Colonic mucosa (tissue), 4 donors: ENCODE measurements at places on chromosomes 6 and 20.
A peak's percentile ranks its signal among the peaks of the same experiment; 100 is the strongest.

GRCh38 chr6:53983301-53983700 is 127.9 kb upstream of the MLIP start:
- no peak for DNase-seq
- no peaks in the 10 kb centered on the region for H3K36me3 ChIP-seq
- H3K27me3 ChIP-seq: no peaks in the 10 kb centered on the region
- H3K27ac ChIP-seq: no peak overlapping the region
- no peak overlapping the region for H3K4me3 ChIP-seq

- peak; percentile 44 for DNase-seq
- no peaks in the 10 kb centered on the region for H3K4me1 ChIP-seq
- no peaks in the 10 kb centered on the region for H3K36me3 ChIP-seq
- H3K4me3 ChIP-seq: peak overlapping the region; percentile 15
- no peak overlapping the region for H3K27ac ChIP-seq
These were observed 3.7 kb downstream of the SAPCD1 start for GRCh38 chr6:31765910-31766794.

DNA sequence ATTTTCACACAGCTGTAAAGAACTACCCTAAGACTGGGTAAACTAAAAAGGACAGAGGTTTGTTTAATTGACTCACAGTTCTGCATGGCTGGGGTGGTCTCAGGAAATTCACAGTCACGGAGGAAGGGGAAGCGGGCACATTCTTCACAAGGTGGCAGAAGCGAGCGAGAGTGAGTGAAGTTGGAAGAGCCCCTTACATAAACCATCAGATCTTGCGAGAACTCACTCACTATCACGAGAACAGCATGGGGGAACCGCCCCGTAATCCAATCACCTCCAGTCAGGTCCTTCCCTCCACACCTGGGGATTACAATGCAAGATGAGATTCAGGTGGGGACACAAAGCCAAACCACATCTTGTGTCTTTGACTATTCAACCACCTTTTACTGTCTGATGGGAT is 700.5 kb downstream of the TENT5A start:
- H3K27me3 ChIP-seq: no peaks in the 10 kb centered on the region
- H3K4me1 ChIP-seq: no peaks in the 10 kb centered on the region

GRCh38 chr6:12801141-12801540 is 84.6 kb downstream of the PHACTR1 start:
- H3K4me1 ChIP-seq: no peaks in the 10 kb centered on the region
- no peak for DNase-seq
- H3K4me3 ChIP-seq: no peak overlapping the region
- H3K36me3 ChIP-seq: no peaks in the 10 kb centered on the region

- DNase-seq: no peak
- no peaks in the 10 kb centered on the region for H3K36me3 ChIP-seq
- no peak overlapping the region for H3K4me3 ChIP-seq
- H3K4me1 ChIP-seq: no peaks in the 10 kb centered on the region
- H3K27me3 ChIP-seq: no peaks in the 10 kb centered on the region
These were observed 547.8 kb downstream of the FRK start for GRCh38 chr6:115512923-115513322.

DNA sequence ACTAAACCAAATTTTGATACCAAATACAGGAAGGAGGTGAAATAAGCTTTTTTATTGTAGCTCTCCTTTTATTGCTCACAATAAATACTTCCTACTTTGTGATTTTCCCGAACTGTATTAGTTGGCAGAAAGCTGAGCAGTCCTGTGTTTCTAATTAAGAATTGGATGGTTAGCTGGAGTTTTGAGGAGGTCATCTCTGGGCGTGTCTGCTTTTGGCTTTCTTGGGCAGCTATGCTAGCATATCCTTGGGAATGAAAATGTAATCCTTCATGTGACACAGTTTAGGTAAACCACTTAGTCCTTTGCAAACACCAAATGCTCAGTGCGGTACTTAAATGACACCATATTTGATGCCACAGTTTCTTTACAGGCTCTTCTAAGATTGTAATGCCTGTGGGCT is 67.5 kb downstream of the MTHFD1L start:
- no peak overlapping the region for H3K4me3 ChIP-seq
- no peak for DNase-seq
- H3K27ac ChIP-seq: no peak overlapping the region
- H3K36me3 ChIP-seq: no peaks in the 10 kb centered on the region

GRCh38 chr20:34269996-34270627 is 28.9 kb downstream of the ASIP start:
- H3K4me1 ChIP-seq: no peaks in the 10 kb centered on the region
- no peak overlapping the region for H3K27ac ChIP-seq
- no peaks in the 10 kb centered on the region for H3K27me3 ChIP-seq
- H3K4me3 ChIP-seq: no peak overlapping the region
- no peaks in the 10 kb centered on the region for H3K36me3 ChIP-seq

DNA sequence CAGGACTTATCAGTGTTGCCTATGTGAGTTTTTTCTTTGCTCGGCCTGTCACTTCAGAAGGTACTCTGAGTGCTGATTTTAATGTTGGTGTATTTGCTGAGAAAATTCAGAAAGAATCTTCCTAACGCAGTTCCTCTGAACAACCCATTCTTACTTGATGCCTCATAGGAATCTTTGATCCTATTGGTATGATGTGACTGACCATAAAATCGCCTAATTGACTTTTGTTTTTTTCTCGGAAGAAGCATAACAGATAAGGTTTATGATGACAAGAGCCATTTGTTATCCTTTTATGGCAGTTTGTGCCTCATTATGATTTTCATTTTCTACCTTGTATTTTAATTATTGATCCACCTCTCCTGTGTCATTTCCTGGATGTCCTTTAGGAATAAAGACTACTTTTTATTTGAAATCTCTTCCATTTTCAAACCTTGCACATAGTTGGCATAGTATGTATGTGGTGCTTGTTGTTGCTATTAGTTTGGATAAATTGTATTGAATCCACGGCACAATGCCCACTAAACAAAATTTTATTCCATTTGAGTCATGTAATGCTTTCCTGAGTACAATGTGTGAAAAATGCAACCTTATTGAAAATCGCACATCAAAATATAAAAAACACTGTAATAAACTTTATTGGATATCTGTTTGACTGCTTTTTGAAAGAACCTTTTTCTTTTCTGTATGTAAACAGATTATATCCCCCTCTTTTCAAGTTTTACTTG is 37.3 kb downstream of the LRRC1 start:
- H3K27ac ChIP-seq: no peak overlapping the region
- no peaks in the 10 kb centered on the region for H3K27me3 ChIP-seq
- H3K4me3 ChIP-seq: no peak overlapping the region
- H3K36me3 ChIP-seq: no peaks in the 10 kb centered on the region

DNA sequence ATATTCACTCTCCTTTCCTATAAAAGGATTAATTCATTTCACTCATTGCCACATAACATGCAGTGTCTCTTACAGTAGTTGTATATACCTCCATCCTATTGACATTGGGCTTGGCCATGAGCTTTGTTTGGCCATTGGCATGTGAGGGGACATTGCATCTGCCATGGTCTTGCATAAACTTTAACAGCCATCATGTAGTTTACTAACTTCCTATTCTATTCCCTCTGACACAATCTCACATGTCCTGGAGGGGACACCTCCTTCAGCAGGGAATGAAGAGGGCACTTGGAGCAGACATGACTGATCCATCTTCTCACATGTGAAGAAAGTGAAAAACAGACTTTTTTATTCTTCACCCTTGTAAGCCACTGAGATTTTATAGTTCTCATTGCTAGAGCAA is 115.5 kb upstream of the MARCKS start:
- no peaks in the 10 kb centered on the region for H3K36me3 ChIP-seq
- H3K27ac ChIP-seq: no peak overlapping the region
- H3K4me3 ChIP-seq: no peak overlapping the region

GRCh38 chr6:49155316-49155715 is 307.7 kb downstream of the MMUT start:
- no peaks in the 10 kb centered on the region for H3K27me3 ChIP-seq
- DNase-seq: no peak
- no peaks in the 10 kb centered on the region for H3K36me3 ChIP-seq
- H3K4me3 ChIP-seq: no peak overlapping the region
- H3K27ac ChIP-seq: no peak overlapping the region

- H3K4me1 ChIP-seq: peaks cover 5% of the 10 kb centered on the region
- no peak overlapping the region for H3K27ac ChIP-seq
- H3K4me3 ChIP-seq: no peak overlapping the region
- H3K36me3 ChIP-seq: no peaks in the 10 kb centered on the region
- no peaks in the 10 kb centered on the region for H3K27me3 ChIP-seq
These were observed 45.2 kb upstream of the NHSL1 start for GRCh38 chr6:138544501-138544900.

- H3K4me3 ChIP-seq: no peak overlapping the region
- H3K4me1 ChIP-seq: peaks cover 4% of the 10 kb centered on the region
- DNase-seq: no peak
- no peaks in the 10 kb centered on the region for H3K27me3 ChIP-seq
- H3K27ac ChIP-seq: peak overlapping the region; percentile 2
- H3K36me3 ChIP-seq: no peaks in the 10 kb centered on the region
These were observed 26.8 kb downstream of the C6orf89 start for GRCh38 chr6:36912586-36912985.

DNA sequence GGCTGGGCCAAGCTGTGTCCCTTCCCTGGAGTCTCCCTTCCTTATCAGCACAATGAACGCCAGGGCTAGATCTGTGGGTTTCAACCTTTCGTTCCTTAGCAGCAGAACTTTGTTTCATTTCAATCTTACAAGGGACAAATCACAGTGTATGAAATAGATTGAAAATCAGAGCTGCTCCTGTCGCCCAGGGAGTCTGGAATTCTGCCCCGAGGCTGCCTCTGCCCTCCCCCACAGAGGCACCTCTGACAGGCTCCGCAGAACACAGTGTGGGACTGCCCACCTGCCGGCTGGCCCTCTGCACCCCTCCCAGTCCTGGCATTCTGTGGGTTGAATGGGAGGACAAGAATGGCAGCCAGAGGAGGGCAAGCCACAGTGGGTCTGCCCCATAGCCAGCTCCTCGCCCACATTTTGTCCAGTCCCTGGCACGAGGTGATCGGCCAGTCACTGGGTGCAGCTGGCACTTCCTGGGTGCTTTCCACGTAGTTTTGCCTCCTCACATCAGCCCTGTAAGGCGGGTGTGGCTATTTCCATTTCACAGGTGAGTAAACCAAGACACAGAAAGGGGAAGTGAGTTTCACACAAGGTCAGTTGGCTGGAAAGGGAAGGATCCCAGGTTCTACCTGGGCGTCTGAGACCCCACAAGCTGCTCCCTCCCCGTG is 26.1 kb downstream of the MANBAL start:
- H3K4me3 ChIP-seq: no peak overlapping the region
- peaks cover 3% of the 10 kb centered on the region for H3K4me1 ChIP-seq
- H3K27ac ChIP-seq: peak overlapping the region; percentile 23
- H3K27me3 ChIP-seq: no peaks in the 10 kb centered on the region
- no peaks in the 10 kb centered on the region for H3K36me3 ChIP-seq

- no peak for DNase-seq
- no peak overlapping the region for H3K27ac ChIP-seq
- no peak overlapping the region for H3K4me3 ChIP-seq
- no peaks in the 10 kb centered on the region for H3K4me1 ChIP-seq
- no peaks in the 10 kb centered on the region for H3K36me3 ChIP-seq
These were observed 12.8 kb upstream of the SASH1 start for GRCh38 chr6:148329596-148330381.

- peak; percentile 30 for DNase-seq
- H3K4me1 ChIP-seq: no peaks in the 10 kb centered on the region
- H3K4me3 ChIP-seq: no peak overlapping the region
- no peaks in the 10 kb centered on the region for H3K27me3 ChIP-seq
These were observed 315.4 kb upstream of the SASH1 start for GRCh38 chr6:148027201-148027600.

DNA sequence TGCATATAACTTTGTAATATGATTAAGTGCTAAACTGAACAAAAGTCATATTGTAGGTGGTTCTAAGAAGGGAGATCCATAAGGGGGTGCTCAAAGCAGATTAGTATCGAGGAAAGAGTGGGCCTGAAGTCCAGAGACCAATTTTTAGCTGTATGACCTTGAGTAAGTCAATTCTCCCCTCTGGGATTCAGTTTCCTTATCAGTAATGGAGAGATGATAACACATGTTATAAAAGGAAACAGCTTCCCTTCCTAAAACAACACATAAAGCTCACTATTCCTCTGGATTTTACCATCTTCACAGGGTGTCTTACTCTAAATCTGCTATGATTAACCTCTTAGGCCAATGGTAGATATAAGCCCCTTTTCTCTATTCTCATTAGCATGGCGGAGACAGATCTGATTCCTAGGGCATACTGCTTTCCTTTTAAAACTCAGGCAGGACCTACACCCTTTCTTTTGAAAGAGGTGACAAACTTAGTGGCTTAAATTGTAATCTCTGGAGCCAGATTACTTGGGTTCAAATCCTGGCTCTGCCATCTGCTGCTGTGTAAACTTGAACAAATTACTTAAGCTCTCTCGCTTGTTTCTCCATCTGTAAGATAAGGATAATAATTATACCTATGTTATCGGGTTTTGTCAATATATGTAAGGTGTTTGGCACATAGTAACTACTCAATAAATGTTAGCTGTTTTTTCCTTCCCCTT is 39.5 kb downstream of the ACSS2 start:
- DNase-seq: no peak
- peak overlapping the region; percentile 86 for H3K27ac ChIP-seq
- H3K36me3 ChIP-seq: peaks cover 1% of the 10 kb centered on the region
- no peaks in the 10 kb centered on the region for H3K27me3 ChIP-seq
- no peak overlapping the region for H3K4me3 ChIP-seq

GRCh38 chr6:47495954-47496545 is 18.5 kb downstream of the CD2AP start:
- H3K27ac ChIP-seq: no peak overlapping the region
- no peaks in the 10 kb centered on the region for H3K36me3 ChIP-seq
- no peak overlapping the region for H3K4me3 ChIP-seq
- peaks cover 16% of the 10 kb centered on the region for H3K4me1 ChIP-seq
- DNase-seq: no peak

DNA sequence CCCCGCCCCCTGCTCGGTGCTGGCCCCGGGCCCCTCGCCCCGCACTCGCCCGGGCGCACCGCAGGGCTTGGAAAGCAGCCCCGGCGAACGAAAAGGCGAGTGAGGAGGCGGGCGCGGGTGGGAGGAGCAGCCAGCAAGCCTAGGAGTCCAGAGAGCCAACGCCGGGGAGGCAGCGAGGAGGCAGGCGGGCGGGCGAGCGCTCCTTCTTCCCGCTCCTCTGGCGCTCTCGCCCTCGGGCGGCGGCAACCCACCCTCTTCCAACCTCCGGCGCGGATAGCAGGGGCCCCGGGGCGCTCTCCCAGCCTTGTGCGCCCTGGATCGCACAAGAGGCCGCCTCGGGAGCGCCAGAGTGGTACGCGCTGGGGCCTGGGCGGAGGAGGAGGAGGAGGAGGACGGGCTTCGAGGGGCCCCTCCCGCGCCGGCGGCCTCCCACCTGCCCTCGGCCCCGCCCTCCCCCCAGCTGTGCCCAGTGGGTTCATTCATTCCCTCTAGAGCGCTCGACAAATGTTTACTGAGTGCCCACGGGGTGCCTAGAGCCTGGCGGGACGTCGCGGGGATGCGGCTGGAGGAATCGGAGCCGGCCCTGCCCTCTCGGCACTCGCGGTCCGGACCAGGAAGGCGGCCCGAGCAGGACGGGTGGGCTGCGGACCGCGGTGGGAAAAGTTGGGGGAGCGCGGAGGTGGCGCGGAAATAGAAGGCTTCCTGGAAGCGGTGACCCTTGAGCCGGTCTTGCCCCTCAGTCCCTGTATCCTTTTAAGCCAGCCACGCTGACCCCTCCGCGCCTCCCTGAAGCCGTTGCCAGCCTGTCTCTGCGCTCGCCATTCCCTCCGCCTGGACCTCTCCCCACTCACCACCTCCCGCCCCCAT is at the start of gene BMP7:
TSS of gene BMP7 (minus strand) at position 351 of the 867 bp plus-strand sequence. CDS start 519 bp downstream, outside the sequence.
- H3K4me3 ChIP-seq: peak within 1 kb of the TSS; percentile 20
- no peak within 1 kb of the TSS for H3K27ac ChIP-seq
- H3K27me3 ChIP-seq: peaks cover 38% of the 10 kb centered on the region
- H3K4me1 ChIP-seq: no peaks in the 10 kb centered on the region
- no peaks in the 10 kb centered on the region for H3K36me3 ChIP-seq

- H3K36me3 ChIP-seq: no peaks in the 10 kb centered on the region
- H3K4me3 ChIP-seq: no peak overlapping the region
- H3K4me1 ChIP-seq: no peaks in the 10 kb centered on the region
- H3K27ac ChIP-seq: no peak overlapping the region
These were observed 1101.9 kb downstream of the PRIM2 start for GRCh38 chr6:58419321-58419720.
